ENCODE measurements at places on chromosomes 11 and 22.

GRCh38 chr11:34278693-34279297 is 79.0 kb downstream of the ABTB2 start:
- DNase-seq: no peak

DNA sequence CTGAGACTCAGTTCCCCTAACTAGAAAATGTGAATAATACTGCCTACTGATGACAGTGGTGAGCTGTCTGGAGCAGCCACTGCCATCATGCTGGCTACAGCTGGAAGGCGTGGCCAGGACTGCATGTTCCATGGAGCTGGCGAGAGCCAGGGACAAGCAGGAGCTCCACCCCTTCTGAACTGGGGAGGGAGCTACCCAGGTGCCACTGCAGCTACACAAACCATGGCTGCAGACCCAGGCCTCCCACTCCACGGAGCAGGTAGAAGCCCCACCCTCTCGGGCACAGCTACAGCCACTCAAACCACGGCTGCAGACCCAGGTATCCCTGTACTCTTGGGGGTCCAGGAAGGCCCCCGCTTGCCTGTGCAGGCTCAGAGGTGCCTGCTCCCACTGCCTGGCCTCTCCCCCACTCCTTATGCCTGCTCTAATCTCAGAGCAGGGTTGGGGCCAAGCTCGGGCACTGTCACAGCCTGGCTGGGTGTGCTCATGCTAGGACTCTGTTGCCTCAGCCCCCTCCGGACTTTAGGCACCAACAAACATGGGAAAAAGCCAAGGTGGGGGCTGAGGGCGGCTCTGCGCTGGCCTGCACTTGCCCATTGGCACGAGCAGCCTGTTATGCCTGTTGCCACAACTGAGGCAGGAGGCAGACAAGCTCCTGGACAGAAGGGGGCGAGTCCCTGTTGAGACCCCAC is 51.7 kb downstream of the RAB30 start:
- DNase-seq: no peak

- no peak for DNase-seq
These were observed 97.7 kb downstream of the TEAD1 start for GRCh38 chr11:12771875-12772274.

DNA sequence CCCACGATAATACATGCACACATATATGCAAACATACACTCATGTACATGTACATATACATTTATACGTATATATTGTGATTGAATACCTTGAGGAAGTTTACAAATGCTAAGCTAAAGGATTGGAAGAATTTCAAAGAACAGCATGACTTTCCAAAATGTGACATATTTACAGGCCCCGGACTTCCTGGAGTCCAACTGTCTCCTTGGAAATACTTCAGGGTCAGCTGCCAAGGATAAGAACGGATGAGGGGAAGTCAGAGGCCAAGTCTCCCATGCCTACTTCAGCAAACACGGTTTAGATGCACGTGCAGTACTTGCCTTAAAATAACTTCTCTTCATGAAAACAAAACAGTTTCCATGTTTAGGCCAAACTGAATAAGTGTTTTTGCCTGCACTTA is 213.6 kb downstream of the DYNC2H1 start:
- no peak for DNase-seq

GRCh38 chr11:83027289-83027688 is 44.4 kb downstream of the RAB30 start:
- DNase-seq: no peak

DNA sequence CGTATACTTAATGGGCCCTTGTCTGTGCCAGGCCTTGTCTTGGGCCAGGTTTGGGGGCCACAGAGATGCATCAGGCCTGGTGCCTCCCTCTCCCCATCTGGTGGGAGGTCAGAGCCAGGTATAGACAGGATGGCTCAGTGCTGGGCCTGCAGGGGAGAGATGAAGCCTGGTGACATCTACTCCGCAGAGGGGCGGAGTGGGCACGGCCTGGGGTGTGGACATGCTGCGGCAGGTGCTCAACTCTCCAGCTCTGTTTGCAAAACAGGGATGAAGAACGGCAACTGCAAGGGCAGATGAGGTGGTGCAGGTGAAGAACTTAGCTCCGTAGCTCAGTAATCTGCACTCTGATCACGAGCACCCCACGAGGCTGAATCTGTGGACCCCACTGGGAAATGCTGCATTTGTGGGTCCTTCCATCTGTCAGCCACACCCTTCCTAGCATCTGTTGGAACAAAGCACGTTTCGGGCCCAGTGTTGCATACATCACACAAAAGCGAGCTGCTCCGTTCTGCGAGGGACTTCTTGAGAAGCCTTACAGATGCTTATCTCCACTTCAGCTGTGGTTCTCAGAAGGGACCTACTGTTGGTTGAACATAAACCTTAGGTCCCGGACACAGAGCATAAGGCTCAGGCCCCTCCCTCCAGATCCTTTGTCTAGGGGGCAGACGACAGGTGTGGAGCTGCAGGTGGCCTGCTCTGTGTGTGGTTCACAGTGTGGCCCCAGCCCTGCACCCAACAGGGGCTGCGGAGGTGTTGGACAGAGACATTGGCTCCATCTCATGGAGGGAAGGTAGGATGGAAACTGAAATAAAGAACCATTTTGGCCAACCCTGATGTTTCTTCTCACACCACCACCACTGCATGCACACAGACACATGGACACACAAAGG is 78.3 kb downstream of the LRRC32 start:
- DNase-seq: no peak

- DNase-seq: no peak
These were observed 95.3 kb upstream of the TBCEL start for GRCh38 chr11:120928627-120929026.

DNA sequence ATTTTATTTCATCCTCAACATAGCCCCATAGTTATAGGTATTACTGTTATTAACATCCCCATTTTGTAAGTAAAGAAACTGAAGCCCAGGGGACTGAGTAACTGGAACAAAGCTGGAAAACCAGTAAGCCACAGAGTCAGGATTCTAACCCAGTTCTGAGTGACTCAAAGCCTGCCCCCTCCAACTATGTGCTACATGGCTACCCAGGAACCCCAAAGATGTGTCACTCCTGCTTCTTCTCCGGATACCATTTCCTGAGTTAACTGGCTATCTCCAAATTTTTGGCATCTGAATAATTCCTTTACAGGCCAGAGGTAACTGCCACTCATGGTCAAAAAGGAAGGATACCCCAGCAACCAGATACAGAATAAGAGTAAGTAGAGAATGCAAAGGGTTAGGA is 43.6 kb downstream of the TENM4 start:
- DNase-seq: no peak

- DNase-seq: no peak
These were observed 20.0 kb downstream of the MTFP1 start for GRCh38 chr22:30445438-30446145.
